Activated T-helper 17 cell treated with anti-CD3 and anti-CD28 coated beads, Interleukin-2, amount 50 U/mL, for 72 hours (primary cell): ENCODE measurements at places on chromosomes 3 and 15. TPM values are rescaled to one million over a fixed set of nuclear protein-coding genes. Genes with fewer than 3 reads are reported as not detected.

Gene LRRC31
- not detected for total RNA-seq

Gene SPTBN5
- total RNA-seq = 4.9 TPM

Gene ZPLD1
- total RNA-seq = not detected

Gene CLDN16
- total RNA-seq = not detected

DNA sequence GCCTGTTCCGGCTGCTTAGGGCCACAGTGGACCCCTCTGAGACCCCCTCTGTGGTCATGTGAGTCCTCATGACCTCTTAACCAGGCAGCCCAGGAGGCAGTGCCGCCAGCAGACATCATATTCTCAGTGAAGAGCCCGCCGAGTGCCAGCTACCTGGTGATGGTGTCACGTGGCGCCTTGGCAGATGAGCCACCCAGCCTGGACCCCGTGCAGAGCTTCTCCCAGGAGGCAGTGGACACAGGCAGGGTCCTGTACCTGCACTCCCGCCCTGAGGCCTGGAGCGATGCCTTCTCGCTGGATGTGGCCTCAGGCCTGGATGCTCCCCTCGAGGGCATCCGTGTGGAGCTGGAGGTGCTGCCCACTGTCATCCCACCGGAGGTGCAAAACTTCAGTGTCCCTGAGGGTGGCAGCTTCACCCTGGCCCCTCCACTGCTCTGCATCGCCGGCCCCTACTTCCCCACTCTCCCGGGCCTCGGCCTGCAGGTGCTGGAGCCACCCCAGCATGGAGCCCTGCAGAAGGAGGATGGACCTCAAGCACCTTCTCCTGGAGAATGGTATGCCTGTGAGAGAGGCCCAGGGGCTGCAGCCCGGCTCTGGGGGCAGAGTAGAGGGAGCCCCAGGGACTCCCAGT, 176.1 kb downstream of the TBC1D2B start:
- no peak overlapping the region for H3K4me3 ChIP-seq
- no peak overlapping the region for H3K27ac ChIP-seq
- no peak for ATAC-seq
- no peaks in the 10 kb centered on the region for H3K27me3 ChIP-seq

DNA sequence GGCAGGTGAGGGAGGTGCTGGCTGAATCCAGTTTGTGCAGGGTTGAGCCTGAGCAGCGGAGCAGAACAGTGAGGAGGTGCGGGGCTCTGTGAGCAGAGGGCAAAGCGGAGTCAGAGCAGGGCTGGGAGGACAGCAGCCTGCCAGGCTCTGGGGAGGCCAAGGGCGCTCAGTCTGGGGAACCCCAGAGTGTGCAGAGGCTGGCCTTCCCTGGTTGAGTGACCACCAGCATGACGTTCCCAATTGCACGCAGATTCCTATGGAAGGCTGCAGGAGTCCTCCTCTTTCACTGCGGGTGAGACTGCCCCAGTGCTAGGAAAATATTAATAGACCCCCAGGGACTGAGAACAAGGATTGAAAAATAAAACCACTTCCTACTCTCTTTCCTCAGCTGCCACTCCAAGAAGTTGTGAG, 13.2 kb downstream of the MRAS start:
- no peaks in the 10 kb centered on the region for H3K27me3 ChIP-seq
- H3K36me3 ChIP-seq = no peaks in the 10 kb centered on the region
- H3K4me1 ChIP-seq = no peaks in the 10 kb centered on the region
- ATAC-seq = no peak
- no peak overlapping the region for H3K27ac ChIP-seq

DNA sequence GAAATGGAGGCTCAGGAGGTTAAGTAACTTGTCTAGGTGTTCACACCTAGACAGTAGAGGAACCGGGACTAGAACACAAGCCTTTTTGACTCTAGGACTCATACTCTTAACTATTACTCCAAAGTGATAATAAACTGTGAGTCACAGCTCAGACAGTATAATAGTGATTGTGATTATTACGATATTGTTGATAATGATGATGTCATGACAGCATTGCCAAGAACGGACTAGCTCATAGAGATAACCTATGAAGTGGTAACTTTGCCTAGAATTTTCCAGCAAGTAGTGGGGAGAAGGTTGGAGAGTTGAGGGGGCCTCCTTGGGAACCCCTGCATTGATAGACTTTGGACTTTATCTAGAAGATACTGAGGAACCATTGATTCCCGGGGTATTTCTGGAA, 34.0 kb downstream of the STARD5 start:
- peaks cover 17% of the 10 kb centered on the region for H3K36me3 ChIP-seq
- H3K27ac ChIP-seq = no peak overlapping the region
- H3K4me1 ChIP-seq = peaks cover 60% of the 10 kb centered on the region
- H3K27me3 ChIP-seq = no peaks in the 10 kb centered on the region
- ATAC-seq = no peak

DNA sequence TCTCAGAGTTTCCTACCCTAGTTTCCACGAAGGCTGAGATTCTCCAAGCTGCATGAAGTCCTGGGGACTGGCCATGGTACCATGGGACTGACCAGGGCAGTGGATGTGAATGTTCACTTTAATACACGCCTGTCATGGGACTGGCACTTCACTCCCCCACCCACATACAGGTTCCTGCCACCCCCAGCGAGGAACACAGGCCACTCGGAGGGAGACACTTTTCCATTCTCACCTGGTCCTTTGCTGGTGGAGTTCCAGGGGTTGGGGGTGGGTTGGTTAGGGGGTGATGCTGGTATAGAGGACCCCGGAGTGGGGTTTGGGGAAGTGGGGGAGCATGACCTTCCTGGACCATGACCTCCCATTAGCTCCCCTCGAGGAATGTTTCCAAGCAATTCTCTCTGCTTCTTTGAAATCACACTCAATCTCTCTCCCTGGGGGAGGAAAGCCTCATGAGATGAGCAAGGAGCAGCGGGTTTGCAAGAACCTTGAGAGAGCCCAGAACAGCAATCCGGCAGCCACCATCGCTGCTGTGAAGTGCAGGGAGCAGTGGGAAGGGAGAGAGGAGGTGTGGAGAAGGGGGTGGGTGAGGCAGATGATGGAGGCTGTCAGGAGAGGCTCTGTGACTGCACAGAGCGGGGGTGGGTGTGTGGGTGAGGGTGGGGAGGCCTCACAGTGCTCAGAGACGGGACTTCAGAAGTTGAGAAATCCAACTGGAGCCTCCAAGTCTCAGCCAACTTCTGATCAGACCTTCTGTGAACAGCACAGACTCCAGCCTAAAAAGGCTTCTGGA, 69.7 kb downstream of the ADCY5 start:
- no peak overlapping the region for H3K4me3 ChIP-seq
- H3K27ac ChIP-seq = no peak overlapping the region
- peaks cover 9% of the 10 kb centered on the region for H3K27me3 ChIP-seq
- H3K36me3 ChIP-seq = no peaks in the 10 kb centered on the region
- H3K4me1 ChIP-seq = no peaks in the 10 kb centered on the region

- peak overlapping the region; percentile 46 for H3K4me3 ChIP-seq
- H3K27me3 ChIP-seq = no peaks in the 10 kb centered on the region
- peak overlapping the region; percentile 87 for H3K27ac ChIP-seq
- peaks cover 8% of the 10 kb centered on the region for H3K4me1 ChIP-seq
- peak; percentile 95 for ATAC-seq
Observed at GRCh38 chr3:38834110-38834509, 18.1 kb upstream of the SCN10A start.

DNA sequence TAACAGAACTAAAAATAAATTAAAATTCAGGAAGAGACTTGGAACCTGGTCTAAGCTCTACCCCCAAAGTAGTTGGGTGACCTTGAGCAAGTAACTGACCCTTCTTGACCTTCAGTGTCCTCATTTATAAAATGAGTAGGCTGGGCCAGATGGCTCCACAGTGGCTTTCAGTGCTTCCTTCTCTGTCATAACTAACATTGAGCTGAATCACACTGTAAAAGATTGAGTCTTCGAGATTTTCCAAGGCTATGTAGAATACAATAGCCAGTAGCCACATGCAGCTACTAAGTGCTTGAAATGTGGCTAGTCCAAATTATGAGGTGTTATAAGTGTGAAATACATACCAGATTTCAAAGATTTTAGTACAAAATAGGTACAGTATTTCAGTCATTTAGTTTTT, 313.3 kb downstream of the MECOM start:
- ATAC-seq = no peak
- peaks cover 5% of the 10 kb centered on the region for H3K4me1 ChIP-seq
- peaks cover 13% of the 10 kb centered on the region for H3K27me3 ChIP-seq
- H3K4me3 ChIP-seq = no peak overlapping the region
- no peaks in the 10 kb centered on the region for H3K36me3 ChIP-seq

GRCh38 chr15:84911879-84912660, 27.6 kb downstream of the SLC28A1 start:
- peaks cover 8% of the 10 kb centered on the region for H3K27me3 ChIP-seq
- H3K4me1 ChIP-seq = peaks cover 11% of the 10 kb centered on the region
- H3K4me3 ChIP-seq = peak overlapping the region; percentile 10
- peaks cover 5% of the 10 kb centered on the region for H3K36me3 ChIP-seq
- peak overlapping the region; percentile 65 for H3K27ac ChIP-seq
- ATAC-seq = peak; percentile 31

- no peaks in the 10 kb centered on the region for H3K36me3 ChIP-seq
- H3K4me3 ChIP-seq = no peak overlapping the region
- no peak for ATAC-seq
- H3K27me3 ChIP-seq = peaks cover 22% of the 10 kb centered on the region
Observed at GRCh38 chr15:81758818-81759284, 287.0 kb downstream of the MEX3B start.

DNA sequence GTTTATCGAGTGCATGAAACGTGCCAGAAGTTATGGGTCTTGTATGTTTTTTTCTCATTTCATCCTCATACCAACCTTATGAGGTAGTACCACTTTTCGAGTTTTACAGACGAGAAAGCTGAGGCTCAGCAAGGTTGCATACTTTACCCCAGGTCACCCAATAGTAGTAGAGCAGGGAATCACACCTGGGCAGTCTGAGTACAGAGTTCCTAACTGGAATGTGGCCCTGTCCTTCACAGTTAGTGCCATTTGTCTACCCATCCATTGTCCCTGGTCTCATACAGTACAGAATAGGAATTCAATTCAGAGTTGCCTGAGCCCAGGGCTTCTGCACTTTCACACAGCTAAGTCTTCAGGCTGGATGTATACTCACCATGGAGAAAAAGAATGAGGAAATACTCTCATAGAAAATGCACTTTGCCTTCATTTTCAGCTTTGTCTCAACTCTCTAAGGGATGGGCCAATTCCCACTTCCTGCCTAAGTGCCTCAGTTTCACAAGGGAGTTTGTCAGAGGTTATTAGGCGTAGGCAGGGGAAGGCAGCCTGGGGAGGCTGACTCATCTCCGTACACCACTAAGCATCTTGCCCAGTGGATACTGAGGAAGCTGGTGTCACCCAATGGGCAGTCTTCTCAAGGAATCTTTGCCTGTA, 93.2 kb downstream of the TMEM212 start:
- peaks cover 7% of the 10 kb centered on the region for H3K4me1 ChIP-seq
- no peaks in the 10 kb centered on the region for H3K36me3 ChIP-seq
- ATAC-seq = peak; percentile 93
- peak overlapping the region; percentile 26 for H3K27ac ChIP-seq
- no peak overlapping the region for H3K4me3 ChIP-seq

DNA sequence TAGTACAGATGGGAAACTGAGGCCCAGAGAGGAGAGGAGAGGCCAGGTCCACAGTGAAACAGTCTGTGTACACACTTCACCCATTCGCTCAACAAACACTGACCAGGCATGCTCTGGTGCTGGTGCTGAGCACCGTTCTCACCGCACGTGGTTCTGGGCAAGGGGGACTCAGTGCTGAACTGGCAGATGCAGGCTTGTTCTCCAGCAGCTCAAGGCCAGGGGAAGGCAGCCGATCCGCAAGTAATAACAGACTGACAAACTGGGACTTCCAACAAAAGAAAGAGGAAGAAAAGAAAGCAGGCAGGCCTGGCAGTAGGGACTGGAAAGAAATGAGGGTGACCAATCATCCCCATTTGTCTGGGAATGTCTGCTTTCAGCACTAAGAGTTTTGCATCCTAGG, 25.6 kb upstream of the LINGO1 start:
- H3K27me3 ChIP-seq = peaks cover 12% of the 10 kb centered on the region
- no peaks in the 10 kb centered on the region for H3K36me3 ChIP-seq
- H3K4me3 ChIP-seq = no peak overlapping the region
- no peaks in the 10 kb centered on the region for H3K4me1 ChIP-seq
